ENCODE measurements at places on chromosomes 7 and 10.

GRCh38 chr10:103843045-103843444 lies 12.3 kb downstream of the SH3PXD2A start:
- no peak for DNase-seq

GRCh38 chr10:70284542-70285475 lies 1.0 kb upstream of the NPFFR1 start:
- no peak for DNase-seq

- peak; percentile 65 for DNase-seq
Measured at GRCh38 chr7:128938544-128939074, 882 bp downstream of the IRF5 start.

- no peak for DNase-seq
Measured at GRCh38 chr7:96388620-96389383, 66.9 kb upstream of the SLC25A13 start.

DNA sequence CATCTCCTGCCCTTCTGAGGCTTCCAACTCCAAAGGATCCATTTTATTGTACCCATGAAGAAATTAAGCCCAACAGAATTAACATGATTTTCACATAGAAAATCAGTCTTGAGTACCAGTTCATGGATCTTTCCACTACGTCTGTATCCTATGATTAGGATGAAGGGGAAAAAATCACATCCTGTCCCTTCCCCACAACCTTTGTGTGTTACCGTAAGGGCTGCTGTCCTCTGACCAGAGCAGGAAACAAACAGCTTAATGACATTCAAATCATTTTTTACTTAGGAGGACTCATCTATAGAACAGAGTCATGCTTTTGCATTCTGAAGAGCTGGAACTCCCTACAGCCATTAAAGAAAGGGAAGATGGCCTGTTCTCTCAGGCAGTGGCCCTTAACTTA lies 241.5 kb downstream of the DYNC1I1 start:
- DNase-seq = no peak

DNA sequence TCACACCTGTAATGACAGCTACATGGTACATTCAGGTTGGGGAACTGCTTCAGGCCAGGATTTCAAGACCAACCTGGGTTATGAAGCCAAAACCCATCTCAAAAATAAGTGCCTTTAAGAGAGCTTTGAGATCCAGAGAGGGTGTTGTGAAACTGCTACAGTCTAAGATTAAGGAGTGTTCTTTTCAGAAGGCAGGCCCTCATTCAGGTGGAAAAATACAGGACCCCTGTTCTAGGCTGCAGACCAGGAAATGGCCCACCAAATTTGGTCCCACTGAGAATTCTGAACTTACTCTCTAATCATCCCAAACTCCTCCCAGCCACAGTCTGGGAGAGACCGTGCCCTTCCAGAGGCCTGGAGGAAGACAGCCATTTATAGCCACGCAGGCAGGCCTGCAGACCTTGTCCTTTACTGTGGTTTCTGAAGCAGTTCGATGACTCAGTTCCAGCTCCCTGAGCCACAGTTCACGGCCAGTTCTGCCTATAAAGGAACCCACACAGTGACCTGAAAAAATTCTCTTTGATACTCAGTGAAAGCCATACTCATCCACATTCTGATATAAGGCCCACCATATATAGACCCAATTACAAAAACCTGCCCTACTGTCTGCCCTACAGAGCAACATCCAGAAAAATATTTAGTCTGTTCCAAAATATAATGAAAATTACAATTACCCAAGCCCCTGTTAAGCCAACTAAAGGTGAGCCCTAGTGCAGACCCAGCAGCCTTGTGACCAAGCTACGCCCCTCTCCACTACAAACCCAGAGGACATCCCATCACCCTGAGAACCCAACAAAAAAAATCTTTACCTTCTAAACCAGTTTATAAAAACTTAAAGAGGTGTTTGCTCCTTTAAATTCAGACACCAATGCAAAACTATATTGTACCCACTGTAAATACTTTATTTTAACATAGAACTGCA lies 21.2 kb downstream of the ZNF680 start:
- DNase-seq = no peak

DNA sequence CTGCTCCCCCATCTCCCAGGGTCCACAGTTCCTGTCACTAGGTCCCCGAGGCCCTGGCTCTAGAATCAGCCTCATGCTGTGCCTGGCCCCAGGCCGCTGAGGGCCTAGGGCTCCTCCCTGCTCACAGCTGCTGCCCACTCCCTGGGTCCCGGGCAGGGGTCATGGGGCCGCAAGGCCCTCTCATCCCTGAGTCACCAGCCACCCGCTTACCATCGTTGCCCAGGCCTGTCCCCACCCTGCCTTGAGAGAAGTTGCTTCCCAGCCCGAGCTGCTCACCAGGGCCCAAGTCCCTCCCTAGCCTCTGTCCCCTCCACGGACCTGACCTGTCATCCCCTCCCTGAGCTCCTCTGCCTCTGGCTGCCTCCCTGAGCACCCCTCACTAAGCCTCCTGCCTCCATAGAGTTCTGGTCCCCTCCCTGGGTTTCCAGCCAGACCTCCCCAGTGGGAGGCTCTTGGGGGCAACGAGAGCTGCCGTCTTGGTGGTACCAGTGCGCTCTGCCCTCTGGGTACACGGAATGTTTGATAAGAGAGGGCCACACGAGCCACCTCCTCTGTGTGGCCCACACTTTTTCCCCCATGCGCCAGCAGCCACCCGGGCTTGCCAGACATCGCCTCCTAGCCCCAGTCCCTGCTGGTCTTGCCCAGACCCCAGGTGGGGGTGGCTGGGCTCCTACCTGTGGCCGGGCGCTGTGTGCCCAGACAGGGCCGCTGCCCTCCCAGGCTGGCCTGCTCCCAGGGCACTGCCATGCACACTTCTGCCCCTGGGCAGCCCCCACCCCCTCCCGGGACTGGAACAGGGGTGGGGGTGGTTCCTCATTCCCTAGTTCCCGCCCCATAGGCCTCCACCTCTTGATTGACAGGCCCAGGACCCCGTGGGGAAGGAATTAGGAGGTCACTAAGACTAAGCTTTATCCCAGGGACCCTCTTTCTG lies 21.3 kb downstream of the MLXIPL start:
- DNase-seq = no peak

DNA sequence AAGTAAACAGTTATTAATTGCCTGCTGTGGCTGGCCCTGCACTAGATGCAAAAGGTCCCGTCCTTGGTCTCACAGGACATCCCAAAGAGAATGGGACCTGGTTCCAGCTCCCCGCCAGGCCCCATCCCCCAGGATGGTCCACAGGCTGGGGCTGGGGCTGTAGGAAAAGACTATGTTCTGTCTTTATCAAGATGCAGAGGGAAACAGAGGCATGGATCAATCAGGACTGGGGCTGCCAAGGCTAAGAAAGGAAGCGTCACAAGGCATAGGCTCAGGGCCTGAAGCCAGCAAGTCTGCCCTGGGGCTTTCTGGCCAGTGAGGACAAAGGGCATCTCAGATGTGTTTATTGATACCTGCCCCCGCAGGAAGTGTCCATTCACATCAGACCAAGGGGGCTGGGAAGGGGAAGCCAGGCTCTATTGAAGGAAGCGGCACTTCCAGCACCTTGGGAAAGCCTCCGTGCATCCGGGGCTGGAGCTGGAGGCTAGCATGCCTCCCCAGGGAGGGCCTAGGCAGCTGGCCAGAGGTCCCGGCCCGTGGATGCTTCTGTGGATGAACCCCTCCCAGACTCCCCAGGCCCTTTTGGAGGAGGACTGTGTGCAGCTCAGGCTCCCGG lies 5.8 kb downstream of the VSIR start:
- DNase-seq = no peak

- DNase-seq = no peak
Measured at GRCh38 chr7:151366880-151367222, 25.2 kb downstream of the NUB1 start.

GRCh38 chr10:58326967-58327381 lies 7.8 kb upstream of the UBE2D1 start:
- DNase-seq = peak; percentile 72

DNA sequence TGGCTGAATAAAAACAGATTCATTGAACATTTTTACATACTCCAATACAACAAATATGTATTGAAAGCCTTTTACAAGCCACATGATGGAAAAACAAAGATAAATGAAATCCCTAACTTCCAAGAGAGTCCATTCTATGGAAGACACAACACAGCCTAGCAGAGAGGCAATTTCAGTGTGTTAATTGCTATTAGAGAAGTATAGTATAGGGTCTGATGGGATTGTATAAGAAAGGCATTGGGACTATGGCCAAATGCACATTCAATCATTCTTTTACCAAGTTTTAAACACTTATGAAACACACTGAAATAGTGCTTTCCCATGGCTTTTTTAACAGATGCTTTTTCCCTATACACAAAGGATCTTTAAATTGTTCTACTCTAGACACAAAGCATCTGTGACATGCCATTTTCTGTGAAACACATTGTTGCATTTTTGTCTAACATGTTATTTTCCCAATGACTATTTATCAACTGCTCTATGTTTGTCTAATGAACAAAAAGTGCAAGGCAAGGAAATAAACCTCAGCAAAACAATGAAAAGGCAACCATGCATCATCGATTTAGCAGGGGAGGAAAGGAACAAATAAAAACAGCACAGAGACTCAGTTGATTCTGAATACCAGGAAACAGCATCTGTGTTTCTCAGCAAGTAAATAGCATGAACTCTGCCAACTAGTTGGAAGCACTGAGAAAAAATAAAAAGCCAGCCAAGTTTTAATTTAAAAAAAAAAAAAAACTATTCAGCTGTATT lies 42.4 kb upstream of the PHYHIPL start:
- no peak for DNase-seq

DNA sequence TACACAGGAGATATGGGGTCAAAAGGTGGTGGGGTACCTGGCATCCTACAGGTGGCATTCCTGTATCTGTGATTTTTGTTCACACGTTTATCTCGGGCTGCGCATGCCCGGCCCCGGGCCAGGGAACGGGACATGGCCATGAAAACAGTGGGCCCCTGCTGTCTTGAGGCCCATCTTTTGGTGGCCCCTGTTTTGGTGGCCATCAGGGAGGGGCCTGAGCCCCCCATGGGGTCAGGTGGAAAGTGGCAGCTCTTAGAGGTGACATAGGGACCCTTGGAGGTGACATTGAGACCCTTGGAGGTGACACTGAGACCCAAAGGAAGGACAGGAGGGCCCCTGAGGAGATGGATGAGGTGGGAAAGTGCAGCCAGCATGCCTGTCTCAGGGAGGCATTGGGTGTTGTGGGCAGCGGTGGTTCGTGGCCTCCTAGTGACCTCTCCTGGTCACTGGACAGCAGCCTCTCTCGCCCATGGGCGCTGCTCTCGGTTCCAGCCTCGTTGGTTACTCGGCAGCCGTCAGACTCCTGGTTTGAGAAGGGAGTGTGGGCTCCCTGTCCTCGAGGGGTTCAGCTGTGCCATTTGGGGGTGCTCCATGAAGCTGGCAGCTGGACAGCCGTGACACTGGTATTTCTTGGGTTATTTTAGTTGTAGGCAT lies 39.9 kb downstream of the INPP5A start:
- peak; percentile 53 for DNase-seq

DNA sequence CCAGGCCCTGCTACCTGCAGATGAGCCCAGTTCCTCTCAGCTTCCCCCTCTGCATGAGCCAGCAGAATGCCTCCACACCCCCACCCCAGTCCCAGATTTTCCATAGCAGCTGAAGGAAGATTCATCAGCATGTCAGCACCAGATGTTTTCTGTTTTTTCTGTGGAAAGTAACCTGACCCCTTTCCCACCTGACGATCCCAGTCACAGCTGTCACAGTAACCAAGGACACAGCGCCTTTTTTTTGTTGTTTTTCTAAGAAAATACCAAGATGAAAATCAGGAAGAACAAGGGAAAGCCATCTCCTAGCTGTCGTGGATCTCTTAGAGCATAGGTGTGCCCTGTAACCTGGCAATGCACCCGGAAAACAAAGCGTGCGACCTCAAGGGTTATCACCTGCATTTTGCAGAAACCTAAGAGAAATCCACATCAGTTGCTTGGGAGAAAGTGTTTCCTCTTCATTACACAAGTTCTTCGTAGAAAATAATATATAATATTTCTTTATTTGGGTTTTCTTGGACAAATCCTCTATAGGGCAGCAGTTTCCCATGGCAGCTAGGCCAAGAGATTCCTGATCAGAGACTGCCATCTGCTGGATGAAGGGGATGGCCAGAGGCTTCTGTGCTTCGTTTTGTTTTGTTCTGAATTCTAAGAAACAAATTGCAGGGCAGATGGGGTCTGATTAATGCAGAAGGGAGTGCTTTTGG lies 401.9 kb downstream of the TNS3 start:
- DNase-seq = peak; percentile 86

- no peak for DNase-seq
Measured at GRCh38 chr7:2617325-2617905, 14.4 kb upstream of the TTYH3 start.

DNA sequence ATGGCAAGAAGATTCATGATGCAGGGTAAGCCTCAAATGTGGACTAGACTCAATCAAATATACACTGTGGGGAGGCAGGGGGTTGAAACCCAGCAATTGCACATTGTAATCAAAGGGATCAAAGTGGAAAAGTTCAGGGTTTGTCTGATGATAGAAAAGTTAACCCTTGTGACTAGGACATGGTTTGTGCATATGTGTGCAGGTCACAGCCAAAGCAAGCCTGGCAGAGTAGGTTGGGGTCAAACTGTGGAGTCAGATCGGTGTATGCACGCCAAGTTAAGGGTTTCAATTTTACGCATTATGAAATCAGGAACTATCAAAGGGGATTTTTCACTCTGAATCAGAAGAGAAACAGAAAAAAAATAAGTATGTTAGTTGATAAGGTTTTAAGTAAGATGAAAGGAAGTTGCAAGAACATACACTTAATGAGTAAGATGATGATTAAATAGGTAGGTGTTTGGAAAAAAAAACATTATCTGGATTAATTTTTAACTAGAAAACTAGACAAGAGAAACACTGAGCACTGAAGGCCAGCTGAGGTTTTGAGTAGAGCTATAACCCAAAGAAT lies 188.3 kb downstream of the DGKB start:
- no peak for DNase-seq

GRCh38 chr7:38655833-38656774 lies 24.9 kb upstream of the AMPH start:
- DNase-seq = no peak

DNA sequence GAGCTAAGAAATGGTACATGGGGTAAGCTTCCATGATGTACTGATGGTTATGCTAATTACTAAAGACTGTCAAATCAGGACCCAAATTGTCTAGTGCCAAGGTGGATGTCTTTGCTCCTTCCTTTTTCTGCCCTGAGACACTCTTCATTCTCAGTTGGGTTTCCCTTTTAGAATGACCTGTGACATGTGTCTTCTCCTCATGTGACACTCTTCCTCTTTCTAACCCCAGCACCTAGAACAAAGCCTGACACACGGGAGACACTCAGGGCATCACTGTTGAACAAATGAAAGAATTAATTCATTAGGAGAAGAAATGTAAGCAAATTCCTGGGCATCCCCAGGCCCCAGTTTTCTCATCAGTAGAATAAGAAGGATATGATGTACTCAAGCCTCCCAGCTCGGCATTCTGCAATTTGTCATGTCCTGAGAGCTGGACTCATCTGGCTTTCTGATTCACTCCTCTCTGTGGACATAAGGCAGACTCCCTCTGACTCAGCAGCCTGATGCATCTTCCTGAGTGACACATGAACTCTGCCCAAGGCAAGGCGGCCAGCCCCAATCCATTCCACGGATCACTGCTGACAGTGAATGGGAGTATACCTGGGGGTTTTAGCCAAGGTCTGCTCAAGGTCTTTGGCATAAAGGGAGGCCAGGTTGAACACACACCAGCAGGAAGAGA lies 473.8 kb downstream of the KCNMA1 start:
- DNase-seq = no peak

Data from endodermal cell (in vitro differentiated cells).